ENCODE measurements at places on chromosomes 11 and 22.
A peak's percentile ranks its signal among the peaks of the same experiment; 100 is the strongest.

GRCh38 chr11:128116447-128116846 lies 470.9 kb downstream of the ETS1 start:
- no peak for DNase-seq

DNA sequence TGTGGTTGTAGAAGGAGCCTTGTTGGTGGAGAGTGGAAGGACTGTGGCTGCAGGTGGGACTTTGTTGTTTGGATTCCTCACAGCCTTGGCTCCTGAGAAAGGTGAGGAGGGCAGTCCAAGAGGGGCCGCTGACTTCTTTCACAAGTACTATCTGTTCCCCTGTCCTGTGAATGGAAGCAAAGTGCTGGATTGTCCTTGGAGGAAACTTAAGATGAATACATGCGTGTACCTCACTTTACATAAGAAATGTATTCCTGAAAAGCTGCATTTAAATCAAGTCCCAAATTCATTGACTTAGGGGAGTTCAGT lies 2.4 kb downstream of the FUT4 start:
- no peak for DNase-seq

DNA sequence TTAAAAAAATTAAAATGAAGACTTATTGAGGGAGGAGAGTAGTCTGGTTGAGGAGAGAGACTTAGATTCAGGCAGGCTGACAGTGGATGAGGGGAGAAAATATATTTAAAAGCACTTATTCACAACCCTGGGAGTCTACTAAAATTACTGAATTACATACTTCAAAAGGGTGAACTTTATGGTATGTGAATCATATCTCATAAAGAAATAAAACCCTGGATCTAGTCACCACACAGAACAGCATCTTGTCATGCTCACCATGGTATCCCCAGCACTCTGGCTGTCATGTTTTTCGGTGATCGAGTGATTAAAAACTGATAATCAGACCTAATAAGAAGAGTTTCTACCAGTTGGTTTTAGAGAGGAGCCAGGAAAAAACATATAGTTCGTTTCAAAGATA lies 11.0 kb downstream of the TEAD1 start:
- DNase-seq = no peak

- DNase-seq = no peak
These were observed 55.1 kb downstream of the OPCML start for GRCh38 chr11:133477251-133477625.

DNA sequence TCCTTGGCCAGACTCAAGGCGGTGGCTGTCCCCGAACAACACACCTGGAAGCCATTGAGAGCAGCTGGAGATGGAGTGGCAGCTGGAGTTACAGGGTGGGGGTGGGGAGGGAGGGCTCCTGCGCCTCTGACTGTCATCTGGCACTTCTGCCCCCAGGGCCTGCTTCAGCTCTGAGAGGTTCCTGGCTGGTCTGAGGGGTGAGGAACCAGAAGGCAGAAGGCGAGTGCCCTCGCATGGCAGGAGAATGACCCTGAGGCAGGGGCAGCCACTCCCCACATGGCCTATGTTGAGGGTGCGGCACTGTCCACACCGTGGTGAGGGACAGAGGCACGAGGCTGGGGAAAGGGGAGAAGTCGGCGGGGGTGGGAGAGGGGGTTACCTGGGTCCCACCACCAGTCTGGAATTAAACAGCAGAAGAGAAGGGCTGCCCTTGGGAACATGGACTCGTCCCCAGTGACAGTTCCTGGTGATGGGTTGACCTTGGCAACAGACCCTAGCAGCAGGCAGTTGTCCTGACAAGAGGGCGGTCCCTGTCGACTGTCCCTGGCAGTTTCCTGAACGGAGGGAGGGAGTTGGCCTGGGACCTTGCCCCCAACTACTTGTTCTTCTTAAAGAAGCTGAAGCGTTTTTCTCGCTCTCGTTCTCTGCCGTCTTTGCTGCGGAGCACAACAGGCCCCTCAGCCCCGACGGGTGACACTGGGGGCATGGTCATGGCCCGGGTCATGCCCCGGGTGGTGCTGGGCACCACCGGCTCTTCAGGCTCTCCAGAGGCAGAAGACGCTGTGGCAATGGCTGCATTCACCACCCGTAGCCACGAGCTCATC lies 7.8 kb upstream of the RBM4B start:
- no peak for DNase-seq

DNA sequence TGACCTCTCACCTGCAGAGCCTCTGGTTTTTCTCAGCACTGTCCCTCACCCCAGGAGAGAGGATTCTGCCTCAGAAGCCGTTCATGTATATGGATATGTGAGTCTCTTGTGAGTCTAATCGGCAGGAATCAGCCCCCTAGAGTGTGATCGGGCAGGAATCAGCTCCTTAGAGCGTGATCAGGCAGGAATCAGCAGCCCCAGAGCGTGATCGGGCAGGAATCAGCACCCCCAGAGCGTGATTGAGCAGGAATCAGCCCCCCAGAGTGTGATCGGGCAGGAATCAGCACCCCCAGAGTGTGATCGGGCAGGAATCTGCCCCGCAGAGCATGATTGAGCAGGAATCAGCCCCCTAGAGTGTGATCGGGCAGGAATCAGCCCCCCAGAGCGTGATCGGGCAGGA lies 80.0 kb upstream of the EIF3D start:
- no peak for DNase-seq

GRCh38 chr11:134036492-134037045 lies 32.3 kb upstream of the JAM3 start:
- DNase-seq = no peak

- no peak for DNase-seq
These were observed 37.1 kb upstream of the IL17RA start for GRCh38 chr22:17047656-17048055.

- no peak for DNase-seq
These were observed 91.5 kb upstream of the BLID start for GRCh38 chr11:122207505-122207904.

DNA sequence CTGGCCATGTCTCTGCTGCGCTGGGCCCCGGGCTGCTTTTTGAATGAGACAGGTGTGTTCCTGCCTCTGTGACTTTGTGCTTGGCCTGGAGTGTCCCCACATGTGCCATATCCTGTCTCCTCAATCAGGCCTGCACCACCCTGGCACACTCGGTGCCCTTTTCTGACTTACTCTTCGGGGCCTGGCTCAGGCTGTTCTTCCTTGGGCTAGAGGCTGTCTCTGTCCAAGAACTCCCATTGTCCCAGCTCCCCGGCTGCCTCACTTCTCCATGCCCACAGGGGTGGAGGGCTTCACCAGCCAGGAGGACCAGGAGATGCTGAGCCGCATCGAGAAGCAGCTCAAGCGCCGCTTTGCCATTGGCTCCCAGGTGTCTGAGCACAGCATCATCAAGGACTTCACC lies 23.0 kb downstream of the MCM5 start:
- no peak for DNase-seq

GRCh38 chr11:55572548-55572947 lies 620 bp downstream of the OR4C16 start:
- DNase-seq = no peak

GRCh38 chr11:64248578-64248977 lies 1.8 kb upstream of the PPP1R14B start:
- no peak for DNase-seq

DNA sequence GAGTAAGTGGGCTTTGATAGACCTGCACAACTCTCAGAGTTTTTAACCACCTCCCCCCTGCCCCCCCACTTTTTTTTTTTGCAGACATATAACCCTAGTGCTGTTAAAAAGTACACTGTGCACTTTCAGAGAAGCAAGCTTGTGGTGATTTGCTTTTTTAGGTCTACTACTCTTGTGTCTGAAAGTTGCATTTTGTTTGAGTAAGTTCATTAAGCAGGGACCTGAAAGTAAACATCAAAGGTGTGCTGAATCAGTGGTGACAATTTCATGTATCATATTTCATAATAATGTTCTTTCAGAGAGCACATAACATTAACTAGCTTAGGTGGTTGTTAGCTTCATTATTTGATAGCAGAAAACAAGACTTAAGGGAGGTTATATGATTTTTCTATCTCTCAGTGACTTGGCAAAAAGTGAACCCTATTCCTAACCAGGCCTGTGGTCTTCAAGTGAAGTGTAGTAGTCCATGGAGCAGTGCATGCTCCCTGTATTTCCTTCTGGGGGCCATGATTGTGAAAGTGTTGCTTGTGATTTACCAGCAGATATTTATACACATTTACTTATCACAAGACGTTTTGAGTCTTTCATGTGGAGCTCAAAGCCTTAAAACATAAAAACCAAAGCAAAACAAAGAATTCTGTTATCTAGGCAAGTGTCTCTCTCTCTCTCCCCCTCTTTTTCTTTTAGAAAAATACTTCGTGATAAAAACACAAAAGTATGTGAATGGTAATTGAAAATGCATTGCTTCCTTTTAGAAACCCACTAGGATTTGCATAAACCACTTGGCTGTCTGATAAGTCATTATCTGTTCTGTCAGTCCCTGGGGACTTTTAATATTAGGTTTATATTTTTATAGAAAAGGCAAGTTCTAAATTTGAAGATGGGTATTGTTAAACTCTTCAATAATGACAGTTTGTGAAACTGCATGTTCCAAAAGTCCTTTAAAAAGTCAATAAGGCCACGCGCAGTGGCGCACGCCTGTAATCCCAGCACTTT lies 7.5 kb upstream of the RAG2 start:
- DNase-seq = no peak

DNA sequence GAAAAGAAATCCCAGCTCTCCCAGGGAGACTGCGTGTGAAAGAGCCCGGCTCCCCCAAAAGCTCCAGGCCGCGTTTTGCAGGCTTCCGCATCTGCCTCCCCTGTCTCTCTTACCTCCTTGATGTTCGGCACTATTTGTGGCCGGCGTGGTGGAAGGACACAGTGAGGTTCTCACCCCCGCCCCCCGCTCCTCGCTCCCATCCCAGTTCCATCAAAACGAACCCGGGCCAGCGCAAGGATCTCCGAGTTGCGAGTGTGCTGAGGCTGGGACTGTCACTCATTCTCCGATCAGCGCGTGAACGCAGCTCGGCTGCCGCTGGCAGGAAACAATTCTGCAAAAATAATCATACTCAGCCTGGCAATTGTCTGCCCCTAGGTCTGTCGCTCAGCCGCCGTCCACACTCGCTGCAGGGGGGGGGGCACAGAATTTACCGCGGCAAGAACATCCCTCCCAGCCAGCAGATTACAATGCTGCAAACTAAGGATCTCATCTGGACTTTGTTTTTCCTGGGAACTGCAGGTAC lies at the start of gene NCAM1:
TSS of gene NCAM1 (plus strand) at position 275 of the 523 bp plus-strand sequence.
- DNase-seq = peak; percentile 95

DNA sequence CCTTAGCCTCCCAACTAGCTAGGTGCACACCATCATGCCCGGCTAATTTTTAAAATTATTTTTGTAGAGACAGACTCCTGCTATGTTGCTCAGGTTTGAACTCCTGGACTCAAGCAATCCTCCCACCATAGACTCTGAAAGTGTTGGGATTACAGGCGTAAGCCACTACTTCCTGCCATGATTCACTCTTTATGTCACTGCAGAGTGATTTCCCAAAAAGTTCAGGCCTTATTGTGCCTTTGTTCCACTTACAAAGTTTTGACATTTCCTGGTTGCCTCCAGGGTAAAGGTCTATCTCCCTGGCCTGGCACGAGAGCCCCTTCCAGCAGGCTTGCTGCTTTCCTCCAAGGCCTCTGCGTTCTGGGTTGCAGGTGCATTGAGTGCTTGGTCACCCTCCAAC lies 44.6 kb upstream of the RIC3 start:
- no peak for DNase-seq

GRCh38 chr11:72719551-72719950 lies 32.7 kb downstream of the ARAP1 start:
- no peak for DNase-seq

DNA sequence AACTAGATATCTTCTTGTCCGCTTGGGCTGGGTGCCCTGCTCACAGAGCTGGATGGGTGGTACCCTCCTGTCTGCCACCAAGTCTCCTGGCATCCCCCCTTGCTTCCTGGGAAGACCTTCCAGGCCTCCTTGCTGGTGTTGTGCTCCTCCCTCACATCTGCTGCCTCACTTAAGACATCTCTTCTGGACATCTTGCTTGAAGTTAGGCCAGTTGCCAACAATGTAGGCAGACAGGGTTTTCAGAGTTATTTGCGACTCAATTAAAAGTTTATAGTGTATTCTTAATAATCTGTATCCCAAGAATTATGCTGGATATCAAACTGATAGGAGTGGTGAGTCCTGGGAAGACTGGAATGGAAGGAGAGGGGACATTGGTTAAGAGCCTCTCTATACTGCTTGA lies 64.0 kb upstream of the TNRC6B start:
- no peak for DNase-seq

DNA sequence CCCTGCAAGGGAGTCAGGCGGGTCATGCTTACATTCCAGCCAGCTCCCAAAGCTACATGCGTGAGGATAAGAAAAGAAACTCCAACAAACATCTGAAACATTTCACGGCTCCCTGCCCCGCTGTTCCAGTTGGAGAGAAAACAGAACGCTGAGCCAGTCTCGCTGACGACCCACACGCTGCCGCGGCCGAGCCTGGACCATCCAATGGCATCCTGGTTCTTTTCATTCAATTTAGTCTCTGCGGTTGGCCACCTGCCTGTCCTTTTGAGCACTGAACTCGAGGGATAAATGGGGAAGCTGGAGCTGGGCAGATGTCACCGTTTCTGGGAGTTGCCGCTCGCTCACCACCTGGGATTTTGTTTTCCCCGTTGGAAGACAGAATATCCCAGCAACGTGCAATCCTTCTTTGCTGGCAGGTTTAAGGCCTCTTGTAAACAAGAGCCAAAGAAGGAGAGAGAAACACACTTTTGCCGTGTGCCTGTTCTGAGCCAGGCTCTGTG lies 45.3 kb upstream of the SHISAL1 start:
- DNase-seq = peak; percentile 36

DNA sequence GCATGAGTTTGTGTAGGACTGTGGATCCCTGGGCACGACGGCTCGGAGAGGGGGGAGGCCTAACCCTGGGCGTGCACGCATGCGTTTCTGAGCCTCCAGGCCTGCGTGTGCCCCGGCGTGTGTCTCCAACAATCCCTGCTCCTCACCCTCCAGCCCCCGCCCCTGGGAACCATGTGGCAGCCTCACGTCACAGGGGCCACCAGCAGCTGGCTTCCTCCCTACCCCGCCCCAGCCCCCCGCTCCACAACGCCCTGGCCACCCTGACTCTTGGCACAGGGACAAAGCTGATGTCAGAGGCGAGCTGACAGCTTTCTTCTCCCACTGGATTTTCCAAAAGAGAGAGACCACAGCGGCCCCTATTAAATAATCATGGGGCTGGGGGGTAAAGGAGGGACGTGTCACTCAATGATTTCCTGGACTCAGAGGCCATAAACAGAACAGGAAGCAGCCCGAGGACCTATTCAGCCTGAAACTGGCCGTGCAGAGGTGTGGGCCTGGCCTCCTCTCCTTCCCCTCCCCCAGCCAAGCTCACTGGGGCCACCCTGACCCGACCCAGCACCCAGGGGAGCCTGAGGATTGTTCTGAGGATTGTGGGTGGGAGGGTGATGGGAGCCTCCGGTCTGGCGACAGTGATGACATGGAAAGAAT lies 6.8 kb upstream of the LIF start:
- peak; percentile 74 for DNase-seq

GRCh38 chr11:82959987-82960778 lies 58.6 kb downstream of the DDIAS start:
- no peak for DNase-seq

- no peak for DNase-seq
These were observed 136.4 kb downstream of the CCDC81 start for GRCh38 chr11:86511086-86511551.

GRCh38 chr11:130161441-130162145 lies 2.0 kb downstream of the ST14 start:
- no peak for DNase-seq

- DNase-seq = no peak
These were observed 352.4 kb upstream of the FAT3 start for GRCh38 chr11:91872243-91872642.
